Choroid plexus epithelial cell (primary cell): ENCODE measurements at places on chromosomes 12 and 14.

GRCh38 chr14:67186789-67187584 is 2.3 kb upstream of the GARIN2 start:
- DNase-seq, result peak; percentile 39

DNA sequence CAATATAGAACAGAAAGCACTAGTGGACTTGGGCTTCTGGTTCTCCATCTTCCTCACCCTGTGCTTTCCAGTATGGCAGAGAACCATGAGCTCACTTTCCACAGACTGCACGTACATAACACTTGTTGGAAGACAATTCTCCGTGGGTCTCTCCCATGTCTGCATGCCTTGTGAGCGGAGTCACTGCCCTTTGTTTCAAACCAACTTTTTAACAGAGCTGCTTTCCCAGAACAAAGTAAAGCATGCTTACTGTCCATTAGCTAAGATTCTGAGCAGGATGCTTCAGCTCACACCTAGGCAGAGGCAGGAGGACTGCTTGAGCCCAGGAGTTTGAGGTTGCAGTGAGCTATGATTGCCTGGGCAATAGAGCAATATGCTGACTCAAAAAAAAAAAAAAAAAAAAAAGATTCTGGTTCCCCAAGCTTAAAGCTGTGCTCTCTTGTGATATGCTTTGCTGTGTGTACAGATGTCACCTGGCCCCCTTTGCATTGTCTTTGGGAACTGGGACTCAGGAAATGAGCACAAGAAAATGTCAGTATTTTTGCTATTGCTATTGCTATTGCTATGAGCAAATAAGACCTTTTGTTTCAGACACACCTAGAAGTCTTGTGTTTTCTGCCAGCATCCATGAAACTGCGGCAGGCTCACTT is 54.6 kb upstream of the PTGR2 start:
- DNase-seq, result peak; percentile 56

- DNase-seq, result peak; percentile 55
Observed at GRCh38 chr12:12336049-12336411, 14.0 kb downstream of the MANSC1 start.

DNA sequence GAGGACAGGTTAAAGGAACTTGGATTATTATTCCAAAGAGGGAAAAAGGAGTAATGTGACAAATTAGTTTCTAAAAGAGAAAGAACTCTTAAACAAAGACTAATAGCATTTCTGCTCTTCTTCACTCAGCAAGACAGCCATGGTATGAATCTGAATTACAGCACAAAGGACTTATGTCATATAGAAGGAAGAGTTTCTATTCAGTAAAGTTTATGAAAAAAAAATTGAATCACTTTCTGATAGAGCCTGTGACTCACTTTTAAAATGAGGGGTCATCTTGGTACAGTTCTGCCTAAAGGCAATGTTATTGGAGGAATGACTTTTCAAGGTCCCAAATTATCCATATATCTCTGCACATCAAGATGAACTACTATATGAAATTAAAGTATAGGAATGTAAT is 101.7 kb downstream of the DUSP6 start:
- DNase-seq, result no peak

DNA sequence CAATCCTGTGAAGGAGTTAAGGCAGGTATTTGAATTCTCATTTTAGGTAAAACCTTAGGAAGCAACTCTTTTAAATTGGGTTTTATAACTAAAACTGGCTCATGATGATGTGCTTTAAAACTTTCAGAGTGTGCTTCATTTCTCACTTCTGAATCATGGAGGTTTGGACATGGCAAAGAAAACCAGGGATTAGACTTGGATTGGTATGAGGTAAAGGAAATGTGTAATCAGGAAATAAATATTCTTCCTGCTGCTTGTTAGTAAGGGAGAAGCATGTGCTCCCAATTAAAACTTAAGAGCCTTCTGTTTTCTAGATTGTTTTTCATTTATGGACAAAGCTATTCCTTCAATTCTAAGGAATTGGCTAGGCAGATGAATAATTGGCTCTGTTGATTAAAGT is 57.4 kb downstream of the FBXO33 start:
- peak; percentile 22 for DNase-seq

DNA sequence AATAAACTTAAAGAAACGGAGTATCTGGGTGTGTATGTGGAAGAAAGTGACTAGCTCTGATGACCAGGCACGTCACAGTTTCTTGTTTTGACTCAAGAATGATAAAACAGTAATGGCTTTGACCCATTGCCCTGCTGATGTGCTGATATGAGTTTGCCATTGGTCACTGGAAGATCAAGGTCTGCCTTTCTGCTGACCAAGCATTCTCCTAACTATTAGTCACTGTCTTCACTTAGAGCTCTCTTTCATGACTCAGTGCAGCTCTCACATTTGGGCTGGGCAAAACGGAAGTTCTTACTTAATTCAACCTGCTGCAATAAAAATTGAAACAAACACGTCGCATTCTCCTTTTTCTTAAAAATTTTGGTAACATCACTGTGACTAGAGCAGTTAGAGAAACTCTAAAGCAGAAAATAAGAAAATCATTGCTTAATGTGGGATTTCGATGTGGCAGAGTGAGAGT is 366.7 kb downstream of the BTG1 start:
- peak; percentile 93 for DNase-seq

- DNase-seq, result peak; percentile 75
Observed at GRCh38 chr14:23153851-23154796, 29.3 kb downstream of the SLC7A8 start.

DNA sequence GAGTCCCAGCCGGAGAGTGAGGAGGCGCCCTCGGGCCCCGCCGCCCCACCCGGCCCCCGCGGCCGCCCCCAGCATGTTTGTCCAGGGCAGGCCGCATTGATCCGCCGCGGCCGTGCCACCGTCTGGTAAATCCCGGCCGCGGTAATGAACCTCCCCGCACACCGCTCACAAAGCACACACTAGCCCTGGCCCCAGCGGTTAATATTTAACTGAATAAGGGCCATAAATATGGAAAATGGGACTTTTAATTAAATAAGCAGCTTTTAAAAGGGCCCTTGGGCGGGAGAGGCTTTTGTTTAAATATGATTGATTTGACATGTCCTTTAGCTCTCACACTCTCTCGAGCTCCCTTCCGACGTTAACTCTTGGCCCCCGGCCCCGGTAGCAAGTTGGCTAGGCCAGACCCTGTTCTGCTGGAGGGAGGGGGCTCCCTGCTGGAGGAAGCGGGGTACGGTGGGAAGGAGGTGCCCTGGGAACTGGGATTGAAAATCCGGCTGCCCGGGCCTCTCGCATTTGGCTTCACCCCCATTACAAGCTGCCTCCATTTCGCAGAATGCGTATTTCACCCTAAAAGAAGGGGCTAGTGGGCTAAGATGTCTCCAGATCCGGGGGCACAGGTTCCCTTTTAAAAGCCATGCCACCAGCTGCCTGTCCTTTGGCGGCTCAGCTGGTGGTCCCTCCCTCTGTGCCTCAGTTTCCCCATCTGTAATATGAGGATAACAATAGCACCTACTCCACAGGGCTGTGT is 199.8 kb downstream of the RBM19 start:
- no peak for DNase-seq

DNA sequence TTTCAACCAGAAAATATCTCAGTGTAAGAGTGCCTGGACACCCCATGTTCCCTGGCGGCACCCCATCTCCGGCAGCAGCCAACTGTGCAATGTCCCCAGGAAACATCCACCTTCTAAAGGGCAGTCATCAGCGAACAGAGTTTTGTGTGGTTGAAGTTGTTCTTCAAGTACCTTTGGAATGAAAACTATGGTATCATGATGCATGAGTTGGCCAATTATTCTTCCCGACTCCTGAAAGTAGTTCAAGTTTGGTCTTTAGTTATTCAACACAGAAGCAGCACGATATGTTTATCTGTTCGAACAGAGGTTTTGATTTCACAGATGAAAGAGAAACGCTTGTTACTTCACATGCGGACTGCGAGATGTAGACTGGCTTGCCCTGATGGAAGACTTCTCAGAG is 21.1 kb upstream of the TTC7B start:
- no peak for DNase-seq

DNA sequence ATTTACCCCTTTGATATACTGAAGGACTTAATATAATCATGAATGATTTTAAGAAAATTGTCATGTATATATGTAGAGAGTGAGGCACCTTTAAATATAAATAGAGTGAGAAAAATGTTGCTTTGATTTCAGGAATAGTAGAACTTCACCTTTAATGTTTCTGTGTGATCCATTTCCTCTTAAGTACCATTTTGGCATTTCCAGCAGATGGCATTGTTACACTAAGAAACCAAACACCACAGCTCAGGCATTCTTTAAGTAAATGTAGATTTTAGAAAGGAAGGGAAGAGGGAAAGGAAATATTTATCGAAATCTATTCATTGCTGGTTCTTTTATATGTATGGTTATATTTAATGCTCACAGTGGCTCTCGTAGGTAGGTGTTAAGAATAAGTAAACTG is 556.7 kb upstream of the FBXO33 start:
- peak; percentile 43 for DNase-seq

DNA sequence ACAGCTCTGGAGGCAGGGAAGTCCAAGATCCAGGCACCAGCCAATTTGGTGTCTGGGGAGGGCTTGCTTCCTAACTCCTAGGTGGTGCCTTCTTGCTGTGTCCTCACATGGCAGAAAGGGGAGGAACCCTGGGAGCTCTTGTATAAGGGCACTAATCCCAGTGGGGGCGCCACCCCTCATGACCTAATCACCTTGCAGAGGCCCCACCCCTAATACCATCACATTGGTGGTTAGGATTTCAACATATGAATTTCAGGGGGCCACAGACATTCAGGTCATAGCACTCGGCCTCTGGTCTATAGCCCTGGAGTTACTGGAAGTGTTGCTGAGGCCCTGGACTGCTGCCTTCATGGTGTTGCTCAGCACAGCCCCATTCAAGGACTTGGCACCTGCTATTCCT is 14.6 kb downstream of the PSMD9 start:
- DNase-seq, result no peak

GRCh38 chr12:18145924-18146323 is 55.9 kb upstream of the RERGL start:
- DNase-seq, result peak; percentile 67

- DNase-seq, result peak; percentile 31
Observed at GRCh38 chr12:71664411-71665089, 449 bp downstream of the THAP2 start.

DNA sequence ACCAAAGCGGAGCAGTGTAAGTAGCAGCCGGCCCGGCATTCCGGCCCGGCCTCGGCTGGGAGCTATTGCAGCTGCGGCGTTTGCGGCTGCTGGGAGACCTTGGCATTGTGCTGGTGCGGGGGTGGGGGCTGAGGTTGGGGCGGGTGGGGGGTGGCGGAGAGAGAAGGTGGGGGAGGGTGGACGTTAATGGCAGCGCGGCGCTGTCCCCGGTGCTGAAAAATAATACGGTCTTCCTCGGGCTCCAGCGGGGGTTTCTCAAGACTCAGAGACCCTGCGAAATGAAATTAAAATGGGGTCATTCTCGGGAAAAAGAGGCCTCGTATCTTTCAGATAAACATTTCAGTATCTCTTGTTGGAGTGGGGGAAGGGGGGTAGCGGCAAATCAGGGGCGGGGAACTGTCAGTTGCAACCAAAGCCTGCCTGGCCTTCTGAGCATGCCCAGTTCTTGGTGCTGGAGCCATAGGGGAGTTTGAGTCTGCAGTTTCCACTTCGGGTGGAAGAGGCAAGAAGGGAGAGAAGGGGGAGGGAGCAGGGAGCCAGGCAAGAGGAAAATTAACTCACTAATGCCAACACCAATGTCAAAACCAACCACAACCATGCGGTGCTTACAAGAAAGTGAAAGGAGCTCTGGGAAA is 414 bp downstream of the UNC79 start:
- DNase-seq, result peak; percentile 6

DNA sequence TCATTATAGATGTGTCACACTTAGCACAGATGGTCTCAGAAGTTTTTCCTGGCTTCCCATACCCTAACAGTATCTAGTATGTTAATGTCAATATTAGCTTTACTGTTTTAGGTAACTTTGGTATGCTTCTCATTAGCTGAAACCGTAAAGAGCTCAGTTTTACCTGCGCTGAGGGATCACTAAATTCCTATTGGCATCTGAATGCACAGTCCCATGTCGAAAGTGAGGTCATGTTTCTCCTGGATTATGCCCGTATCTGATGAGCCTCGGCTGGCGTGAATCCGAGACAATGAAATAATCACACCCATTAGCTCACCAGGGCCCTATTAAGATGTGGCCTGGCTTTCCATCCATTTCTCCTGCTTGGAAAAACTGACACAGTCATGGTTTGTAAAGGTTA is 418.2 kb downstream of the ZFP36L1 start:
- no peak for DNase-seq

- no peak for DNase-seq
Observed at GRCh38 chr14:96622926-96623325, 120.7 kb downstream of the PAPOLA start.

GRCh38 chr12:116492703-116493324 is 66.4 kb upstream of the MAP1LC3B2 start:
- DNase-seq, result peak; percentile 64

- DNase-seq, result peak; percentile 64
Observed at GRCh38 chr12:109461049-109461845, 15.9 kb downstream of the KCTD10 start.

DNA sequence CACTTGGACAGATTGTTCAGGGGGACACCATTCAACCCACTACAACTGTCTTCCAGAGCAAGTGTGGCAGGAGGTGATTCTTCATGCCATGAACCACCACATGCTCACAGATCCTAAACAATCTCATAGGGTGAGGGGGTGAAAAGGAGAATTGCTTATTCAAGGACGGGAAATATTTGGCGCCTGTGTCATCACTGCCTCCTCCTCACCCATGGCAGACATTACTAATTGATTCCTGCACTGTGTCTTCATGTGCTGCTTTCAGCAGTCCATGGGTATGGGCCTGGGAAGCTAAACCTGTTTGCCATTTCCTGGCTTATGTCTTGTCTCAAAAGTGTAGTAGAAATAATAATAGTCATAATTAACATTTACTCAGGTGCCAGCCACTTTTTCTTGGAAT is 31.3 kb downstream of the MMAB start:
- peak; percentile 62 for DNase-seq

DNA sequence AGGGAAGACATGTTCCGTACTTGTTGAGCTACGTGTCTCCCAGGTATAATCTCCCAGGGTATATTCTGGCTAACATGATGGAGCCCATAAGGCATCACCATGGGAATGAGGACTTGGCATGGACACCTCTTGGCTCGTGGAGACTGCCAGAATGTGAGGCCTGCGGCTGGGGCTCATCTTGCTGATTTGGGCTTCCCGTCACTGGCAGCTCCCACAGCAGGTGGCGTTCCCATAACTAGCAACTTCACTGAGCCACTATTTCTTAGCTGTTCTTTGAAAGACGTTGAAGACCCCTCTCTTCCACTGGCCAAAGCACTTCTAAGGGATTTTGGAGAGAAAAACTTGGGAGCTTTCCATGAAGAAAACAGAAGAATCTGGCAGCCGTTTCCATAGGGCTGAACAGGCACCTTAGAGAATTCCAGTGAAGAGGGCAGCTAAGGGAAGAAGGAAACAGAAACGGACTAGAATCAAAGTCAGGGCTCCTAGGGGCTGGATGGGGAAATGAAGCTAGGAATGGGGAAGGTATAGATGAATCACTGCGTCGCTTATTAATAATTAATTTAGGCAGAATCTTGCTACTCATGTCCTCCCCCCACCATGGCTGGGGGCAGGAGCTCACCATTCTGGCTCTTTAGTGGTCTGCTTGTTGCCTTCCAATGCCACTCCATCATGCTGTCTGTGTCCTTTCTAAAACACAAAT is 39.7 kb upstream of the FOS start:
- DNase-seq, result no peak
